ENCODE measurements at places on chromosomes 2 and 18.

DNA sequence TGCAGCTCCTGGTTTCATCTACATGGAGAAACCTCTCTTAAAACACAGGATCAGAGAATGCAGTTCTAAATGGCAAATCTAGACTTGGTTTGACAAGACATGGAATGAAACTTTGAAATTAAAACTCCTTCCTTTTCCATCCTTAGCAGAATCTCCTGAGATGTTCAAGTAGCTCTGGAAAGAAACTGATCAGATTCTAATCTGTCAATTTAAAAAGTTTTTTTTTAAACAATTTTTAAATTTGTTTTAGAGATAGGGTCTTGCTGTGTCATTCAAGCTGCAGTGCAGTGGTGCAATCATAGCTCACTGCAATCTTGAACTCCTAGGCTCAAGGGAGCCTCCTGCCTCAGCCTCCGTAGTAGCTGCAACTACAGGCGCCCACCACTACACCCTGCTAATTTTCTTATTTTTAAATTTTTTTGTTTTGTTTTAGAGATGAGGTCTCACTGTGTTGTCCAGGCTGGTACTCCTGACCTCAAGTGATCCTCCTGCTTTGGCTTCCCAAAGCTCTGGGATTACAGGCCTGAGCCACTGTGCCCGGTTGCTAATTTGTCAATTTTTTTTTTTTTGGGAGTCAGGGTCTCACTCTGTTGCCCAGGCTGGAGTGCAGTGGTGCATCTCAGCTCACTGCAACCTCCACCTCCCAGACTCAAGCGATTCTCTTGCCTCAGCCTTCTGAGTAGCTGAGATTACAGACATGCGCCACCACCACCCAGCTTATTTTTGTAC is 216.7 kb downstream of the TGIF1 start:
- no peak for DNase-seq

- no peak for DNase-seq
Measured at GRCh38 chr2:236612737-236613136, 43.1 kb downstream of the ACKR3 start.

DNA sequence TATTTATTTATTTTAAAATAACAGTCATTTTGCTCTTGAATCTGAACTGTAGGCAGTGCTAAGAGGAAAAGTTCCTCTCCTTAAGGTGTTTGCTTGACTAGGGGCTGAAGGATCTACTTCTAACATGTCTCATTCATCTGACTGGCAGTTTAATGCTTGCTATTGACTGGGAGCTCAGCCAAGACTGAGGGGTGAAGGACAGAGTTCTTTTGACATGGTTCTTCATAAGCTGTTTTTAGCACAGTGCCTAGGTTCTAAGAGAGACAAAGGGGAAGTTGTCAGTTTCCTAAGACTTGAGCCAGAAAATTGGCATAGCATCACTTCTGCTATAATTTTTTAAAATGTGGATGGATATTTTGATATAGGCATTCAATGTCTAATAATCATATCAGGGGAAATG is 73.0 kb downstream of the COMMD1 start:
- no peak for DNase-seq

DNA sequence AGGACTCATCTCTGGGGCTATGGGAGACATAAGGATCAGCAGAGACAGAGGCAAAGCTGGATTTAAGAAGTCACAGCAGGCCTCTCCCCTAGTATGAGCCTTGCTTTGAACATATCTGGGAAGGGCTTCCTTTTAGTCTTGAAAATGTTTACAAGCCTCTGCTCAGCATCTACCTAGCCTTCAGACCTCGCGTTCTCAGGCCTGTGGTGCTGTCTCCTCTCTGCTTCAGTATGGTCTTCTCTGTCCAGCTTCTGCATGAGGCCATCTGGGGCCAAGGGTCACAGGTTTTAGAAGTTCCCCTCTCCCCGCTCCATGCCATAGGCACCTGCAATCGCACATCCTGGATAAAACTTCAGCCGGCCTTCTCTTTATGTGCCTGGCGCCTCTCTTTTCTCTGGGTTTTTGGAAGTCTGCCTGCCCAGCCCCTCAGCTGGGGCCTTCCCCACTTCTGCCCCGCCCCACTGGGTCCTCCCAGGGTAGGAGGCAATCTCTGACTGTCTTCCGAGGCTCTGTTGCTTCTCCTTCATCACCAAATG is 7.1 kb downstream of the ACTG2 start:
- peak; percentile 9 for DNase-seq
